ENCODE measurements at places on chromosomes 7 and 10.

DNA sequence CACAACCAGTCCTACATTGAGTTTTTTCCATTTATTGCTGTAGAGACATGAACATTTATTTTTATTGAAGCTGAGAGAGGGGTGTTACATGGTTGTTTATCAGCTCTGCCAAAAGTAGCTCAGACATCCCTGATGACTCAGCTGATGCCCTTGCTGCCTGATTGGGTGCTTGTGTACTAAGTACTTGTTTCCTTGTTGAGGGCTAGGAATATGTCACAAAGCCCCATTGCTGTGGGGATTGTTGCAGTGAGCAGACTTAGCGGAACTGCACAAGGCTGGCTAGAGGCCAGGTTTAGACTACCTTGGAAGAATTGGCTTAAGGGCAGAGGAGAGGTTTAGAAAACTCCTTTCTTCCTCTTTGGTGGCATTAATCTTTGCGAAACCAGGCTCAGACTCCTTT is 110.6 kb downstream of the AUTS2 start:
- DNase-seq: no peak

- no peak for DNase-seq
These were observed 105.0 kb downstream of the KMT2C start for GRCh38 chr7:152330827-152331226.

- DNase-seq: no peak
These were observed 3.2 kb upstream of the NCOA4 start for GRCh38 chr10:46033602-46034011.

- peak; percentile 76 for DNase-seq
These were observed 83.8 kb downstream of the BMS1 start for GRCh38 chr10:42866115-42866995.

DNA sequence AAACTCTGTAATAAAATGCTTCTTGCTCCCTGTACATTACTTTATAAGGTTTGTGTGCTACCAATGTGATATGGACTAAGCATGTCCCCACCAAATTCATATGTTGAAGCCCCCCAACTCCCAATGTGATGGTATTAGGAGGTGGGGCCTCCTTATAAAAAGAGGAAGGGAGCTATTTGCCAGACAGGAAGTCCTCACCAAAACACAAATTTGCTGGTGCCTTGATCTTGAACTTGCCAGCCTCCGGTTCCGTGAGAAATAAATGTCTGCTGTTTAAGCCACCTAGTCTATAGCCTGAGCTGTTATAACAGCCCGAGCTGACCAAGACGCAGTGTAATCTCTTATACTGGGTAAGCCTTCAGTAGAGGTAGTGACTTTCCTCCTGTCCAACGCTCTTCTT is 114.5 kb downstream of the INHBA start:
- no peak for DNase-seq

- DNase-seq: no peak
These were observed 90.1 kb upstream of the NANOS1 start for GRCh38 chr10:118939211-118940007.

DNA sequence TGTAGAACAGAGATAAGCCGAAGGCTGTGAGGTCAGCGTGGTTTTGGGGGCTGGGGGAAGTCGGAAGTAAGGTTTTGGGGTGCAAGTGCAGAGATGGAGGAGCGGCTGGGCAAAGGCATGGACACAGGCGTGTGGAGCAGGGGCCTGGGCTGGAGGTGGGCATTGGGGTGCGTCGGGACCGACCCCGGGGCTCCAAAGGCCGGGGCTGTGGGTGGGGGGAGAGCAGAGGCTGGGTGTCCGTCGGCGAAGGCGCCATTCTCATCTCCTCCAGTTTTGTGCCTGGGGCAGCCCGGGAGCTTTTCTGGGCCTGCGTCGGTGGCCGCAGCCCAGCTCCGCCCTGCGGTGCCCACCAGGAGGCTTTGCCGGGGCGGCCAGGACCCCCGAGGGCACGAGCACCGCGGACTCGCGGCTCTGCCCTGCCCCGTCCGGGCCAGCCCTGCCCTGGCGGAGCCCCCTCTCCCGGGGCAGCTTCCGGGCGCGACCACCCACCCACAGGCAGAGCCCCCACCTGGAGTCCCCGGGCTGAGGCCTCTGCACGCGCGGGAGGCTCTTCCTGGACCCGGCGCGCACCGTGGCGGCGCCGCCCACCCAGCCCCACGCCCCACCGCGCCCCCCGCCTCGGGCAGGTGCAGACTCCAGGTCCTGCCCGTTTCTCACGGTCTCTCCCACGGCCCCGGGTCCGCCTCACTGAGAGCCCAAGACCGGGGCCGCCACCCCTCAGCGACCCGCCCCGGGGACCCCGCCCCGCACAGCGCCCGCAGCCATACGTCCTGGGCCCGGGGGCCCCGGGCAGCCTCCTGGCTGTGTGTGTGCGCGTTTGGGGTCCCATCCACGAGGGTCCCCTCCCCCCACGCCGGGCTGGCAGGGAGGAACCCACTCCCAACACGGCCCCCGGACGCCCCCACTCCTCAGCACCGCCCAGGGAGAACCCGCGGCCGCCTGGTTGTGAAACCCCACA is 7.7 kb upstream of the SCART1 start:
- no peak for DNase-seq

- no peak for DNase-seq
These were observed 8.7 kb downstream of the ANKRD1 start for GRCh38 chr10:90912174-90912573.

GRCh38 chr7:38671911-38672905 is 41.0 kb upstream of the AMPH start:
- no peak for DNase-seq

All from SK-N-DZ (cell line).